ENCODE measurements at places on chromosomes 11 and 22.

GRCh38 chr11:66924272-66924671 is 33.9 kb downstream of the PC start:
- no peak for DNase-seq

DNA sequence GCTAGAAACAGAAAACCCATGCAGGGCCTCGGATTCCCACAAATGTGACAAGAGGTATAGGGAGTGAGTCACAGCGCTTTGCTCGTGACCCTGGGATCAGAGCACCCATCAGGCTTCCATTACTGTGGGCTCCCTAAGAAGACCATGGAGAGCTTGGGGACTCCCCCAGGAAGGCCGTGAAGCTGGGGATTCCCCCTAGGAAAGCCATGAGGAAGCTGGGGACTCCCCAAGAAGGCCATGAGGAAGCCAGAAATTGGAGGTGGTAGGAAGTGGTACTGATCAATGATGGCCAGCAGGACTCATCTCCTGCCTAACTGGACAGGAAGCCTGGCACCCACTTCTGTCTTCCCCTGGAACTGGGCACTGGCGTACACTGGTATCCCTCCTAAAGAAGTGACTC is 10.1 kb upstream of the DCPS start:
- no peak for DNase-seq

DNA sequence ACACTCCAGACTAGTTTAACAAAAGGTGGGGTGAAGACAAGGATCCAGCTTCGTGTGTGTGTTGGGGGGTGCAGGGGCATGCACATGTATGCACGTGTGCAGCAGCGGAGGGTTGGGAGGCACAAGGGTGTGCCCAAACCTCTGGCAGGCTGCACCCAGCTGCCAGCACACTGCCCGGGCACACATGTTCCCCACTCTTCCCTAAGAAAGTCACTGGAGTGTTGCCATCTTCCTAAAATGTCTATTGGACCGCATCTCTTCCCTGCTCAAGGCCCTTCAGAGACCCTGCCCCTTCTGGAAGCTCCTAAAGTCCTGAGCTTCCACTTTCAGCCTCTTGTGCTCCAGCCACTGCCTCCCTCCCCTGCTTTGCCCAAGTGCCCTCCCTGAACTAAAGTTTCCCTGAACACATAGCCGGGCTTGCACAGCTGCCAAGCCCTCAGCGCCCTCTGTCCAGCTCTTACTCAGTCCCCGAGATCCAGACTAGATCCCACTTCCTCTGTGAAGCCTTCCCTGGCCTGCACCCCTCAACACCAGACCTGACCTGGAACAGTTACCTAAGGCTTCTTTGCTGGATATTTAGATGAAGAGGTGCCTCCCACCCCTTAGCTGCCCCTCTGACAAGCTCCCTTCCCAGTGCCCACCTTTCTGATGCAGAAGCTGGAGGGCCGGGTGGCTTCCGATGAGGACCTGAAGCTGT is 6.0 kb downstream of the CFL1 start:
- DNase-seq: no peak

DNA sequence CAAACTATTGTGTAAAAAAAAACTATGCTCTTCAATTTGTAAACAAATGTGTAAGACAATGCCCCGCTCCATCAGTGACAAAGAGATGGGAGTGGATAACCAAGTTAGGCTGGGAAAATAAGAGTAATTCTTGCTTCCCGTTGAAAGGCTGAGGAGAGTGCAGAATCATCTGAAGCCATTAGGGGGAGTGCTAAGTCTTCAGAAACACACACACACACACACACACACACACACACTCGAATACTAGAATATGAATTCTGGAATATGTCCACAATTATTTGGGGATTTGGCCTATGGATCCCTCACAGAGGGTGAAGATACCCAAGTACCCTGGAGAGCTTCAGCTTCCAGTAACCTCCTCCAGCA is 27.8 kb upstream of the ROBO3 start:
- DNase-seq: peak; percentile 16

DNA sequence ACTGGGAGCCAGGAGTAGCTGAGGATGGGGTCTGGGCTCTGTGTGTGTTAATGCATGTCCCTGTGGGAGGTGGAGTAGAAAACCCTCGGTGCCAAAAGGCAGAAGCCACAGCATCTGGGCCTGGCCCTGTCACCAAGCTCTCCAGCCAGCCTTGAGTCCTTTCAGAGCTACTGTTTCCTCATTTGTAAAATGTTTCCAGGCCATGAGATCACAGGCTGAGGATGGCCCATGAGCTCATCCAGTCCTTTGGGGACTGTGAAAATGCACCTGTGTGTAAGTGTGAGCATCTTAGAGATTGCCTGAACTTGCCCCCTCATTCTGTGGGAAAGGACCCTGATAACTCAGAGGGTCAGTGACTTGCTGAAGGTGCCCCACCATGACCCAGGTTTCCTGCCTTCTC is 9.1 kb downstream of the ANKK1 start:
- DNase-seq: no peak

- DNase-seq: no peak
Observed at GRCh38 chr22:38424525-38425080, 30.4 kb downstream of the KCNJ4 start.

DNA sequence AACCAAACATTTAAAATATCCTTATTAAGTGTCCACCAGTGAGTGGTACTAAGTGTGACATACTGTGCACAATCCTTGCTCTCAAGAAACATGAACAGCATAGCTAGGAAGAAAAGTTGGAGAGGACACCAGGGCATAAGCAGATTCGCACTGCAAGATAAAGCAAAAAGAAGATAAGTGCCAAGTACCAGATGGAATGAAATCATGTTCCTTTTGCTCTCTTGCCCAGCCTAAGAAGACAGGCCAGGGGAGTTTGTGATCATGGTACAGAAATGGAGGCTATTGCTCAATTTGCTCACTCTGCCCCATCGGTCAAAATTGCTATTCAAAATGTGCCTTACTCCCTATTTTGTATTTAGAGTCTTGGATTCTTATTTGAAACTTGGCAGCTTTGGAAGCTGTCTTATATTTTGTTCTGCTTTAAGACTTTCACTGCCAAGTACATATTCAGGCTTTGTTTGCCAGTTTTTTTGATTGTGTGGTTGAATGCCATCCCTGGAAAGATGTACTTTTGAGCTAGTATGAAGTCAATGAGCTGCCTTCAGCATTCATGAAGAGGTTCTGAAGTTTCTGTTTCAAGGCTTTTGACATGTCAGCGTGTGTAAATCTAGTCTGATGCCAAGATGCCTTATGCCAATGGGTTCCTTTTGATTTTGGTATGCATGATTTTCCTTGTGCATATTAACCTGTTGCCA is 90.3 kb downstream of the PAX6 start:
- no peak for DNase-seq

DNA sequence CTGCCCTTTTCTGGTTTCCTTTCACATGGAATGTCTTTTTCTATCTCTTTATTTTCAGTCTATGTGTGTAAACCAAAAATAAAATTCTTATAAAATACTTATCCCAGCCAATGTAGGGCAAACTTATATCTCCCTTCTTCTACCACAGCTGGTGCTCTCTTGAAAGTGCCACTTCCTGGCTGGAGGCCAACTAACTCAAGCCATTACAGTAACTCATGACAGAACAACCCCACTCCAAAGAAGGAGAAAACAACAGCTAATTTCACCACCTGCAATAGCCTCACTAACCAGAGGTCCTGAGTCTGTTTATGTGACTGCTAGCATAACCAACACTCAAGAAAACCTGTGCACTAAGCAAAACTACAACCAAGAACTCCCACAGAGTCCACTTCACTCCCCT is 74.9 kb upstream of the DBX1 start:
- DNase-seq: no peak

- no peak for DNase-seq
Observed at GRCh38 chr22:36864454-36865215, 3.8 kb downstream of the NCF4 start.

GRCh38 chr22:31278626-31279326 is 13.5 kb downstream of the PIK3IP1 start:
- DNase-seq: no peak

DNA sequence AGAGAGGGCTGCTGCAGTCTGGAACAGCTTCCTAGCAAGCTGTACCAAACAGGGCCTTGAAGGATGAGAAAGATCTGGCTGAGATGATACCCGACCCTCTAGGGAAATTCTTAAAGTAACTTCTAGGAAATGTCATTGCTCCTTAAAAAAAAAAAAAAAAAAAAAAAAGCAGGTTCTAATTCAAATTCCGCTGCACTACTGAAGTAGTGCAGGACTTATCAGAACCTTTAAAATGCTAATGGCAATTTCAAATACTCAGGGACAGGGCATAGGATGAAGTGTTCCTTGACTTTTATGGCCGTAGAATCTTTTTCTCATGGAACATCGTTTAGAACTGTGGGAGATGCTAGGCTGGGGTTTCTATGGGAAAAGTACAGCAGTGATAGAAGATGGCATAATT is 13.1 kb downstream of the MIAT start:
- no peak for DNase-seq

- no peak for DNase-seq
Observed at GRCh38 chr11:10322830-10323792, 18.2 kb downstream of the ADM start.

DNA sequence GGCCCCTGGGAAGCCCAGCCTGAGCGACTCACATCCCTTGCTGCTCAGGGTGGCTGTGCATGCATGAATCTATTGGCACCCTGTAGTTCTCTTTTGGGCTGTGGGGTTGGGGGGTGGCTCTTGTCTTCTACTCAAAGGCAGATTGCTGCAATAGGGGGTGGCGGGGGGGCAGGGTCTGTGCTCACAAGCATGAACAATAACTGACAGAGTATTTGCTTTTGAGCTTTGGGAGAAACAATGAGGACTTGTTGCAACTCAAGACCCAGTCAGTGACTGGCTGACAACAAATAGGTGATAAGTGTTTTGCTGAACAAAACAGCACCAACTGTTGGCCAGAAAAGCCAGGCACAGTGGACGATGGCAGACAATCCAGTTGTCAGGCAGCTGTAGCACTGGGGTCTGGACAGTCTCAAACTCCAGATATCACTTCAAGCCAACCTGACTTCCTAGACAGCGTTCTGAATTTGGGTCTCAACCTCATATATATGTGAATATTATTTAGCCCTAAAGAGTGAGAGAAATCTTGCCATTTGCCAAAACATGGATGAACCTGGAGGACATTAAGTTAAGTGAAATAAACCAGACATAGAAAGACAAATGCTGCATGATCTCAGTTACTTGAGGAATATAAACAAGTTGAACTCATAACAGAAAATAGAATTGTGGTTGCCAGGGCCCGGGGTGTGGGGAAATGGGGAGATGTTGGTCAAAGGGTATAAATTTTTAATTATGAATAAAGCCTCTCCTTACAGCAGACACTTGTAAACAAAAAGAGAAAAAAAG is 61.7 kb downstream of the ME3 start:
- DNase-seq: no peak

GRCh38 chr11:10792385-10793068 is 16.2 kb downstream of the EIF4G2 start:
- DNase-seq: peak; percentile 95

- no peak for DNase-seq
Observed at GRCh38 chr22:50719814-50720300, 18.1 kb upstream of the ACR start.

DNA sequence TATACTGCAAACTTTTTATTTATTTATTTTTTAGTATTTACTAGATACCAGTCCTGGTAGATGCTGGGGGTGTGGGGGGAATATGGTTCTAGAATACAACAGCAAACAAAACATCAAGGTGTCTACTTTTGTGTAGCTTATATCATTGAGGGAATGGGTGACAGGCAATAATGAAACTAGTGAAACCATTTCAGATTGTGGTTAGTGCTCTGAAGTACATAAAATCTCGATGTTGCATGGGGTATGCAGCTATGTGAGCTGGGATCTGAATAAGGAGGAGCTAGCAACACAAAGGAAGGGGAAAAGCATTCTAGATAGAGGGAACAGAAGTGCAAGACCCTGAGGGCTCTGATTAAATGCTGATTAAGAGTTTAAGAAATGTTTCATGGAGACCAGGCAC is 103.5 kb downstream of the WT1 start:
- no peak for DNase-seq

DNA sequence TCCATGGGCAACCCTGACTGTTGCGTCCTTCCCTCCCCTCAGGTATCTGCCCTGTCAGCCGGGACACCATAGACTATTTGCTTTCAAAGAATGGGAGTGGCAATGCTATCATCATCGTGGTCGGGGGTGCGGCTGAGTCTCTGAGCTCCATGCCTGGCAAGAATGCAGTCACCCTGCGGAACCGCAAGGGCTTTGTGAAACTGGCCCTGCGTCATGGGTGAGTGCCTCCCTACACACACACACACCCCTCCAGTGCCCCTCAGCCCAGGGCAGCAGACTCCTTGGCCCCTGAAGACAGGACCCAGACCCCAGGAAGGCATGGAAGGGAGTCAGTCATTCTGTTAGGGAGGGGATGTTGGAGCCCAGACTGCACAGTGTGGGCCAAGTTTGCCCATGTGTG is 17.9 kb upstream of the UVRAG start:
- DNase-seq: no peak

- DNase-seq: no peak
Observed at GRCh38 chr11:35003186-35003585, 86.8 kb downstream of the PDHX start.

- no peak for DNase-seq
Observed at GRCh38 chr11:84724256-84724655, 902.9 kb downstream of the DLG2 start.

DNA sequence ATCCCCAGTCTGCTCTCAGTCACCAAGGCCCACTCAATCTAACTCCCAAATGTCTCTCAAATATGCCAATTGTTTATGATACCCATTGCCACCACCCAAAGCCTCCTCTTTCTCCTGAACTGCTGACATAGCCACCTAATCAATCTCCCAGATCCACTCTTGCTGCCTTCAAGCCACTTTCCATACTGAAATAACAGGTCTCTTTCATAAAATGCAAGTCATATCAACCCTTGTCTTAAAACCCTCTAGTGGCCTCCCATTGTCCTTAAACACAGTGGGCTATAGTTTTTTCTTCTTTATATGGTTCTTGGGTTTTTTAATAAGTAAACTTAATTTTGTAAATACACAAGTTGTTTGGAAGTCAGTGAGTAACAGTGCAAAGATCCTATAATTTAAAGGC is 155.2 kb upstream of the ZC3H12C start:
- DNase-seq: no peak

GRCh38 chr22:27400811-27401210 is 400.7 kb downstream of the MN1 start:
- DNase-seq: no peak

Measured in neural crest cell (in vitro differentiated cells).